ENCODE measurements at places on chromosomes 5 and 9.
A peak's percentile ranks its signal among the peaks of the same experiment; 100 is the strongest.

- DNase-seq = no peak
Observed at GRCh38 chr9:73611032-73611431, 459.4 kb downstream of the ANXA1 start.

GRCh38 chr5:138544181-138545134 is 1.4 kb upstream of the ETF1 start:
- DNase-seq = peak; percentile 5

DNA sequence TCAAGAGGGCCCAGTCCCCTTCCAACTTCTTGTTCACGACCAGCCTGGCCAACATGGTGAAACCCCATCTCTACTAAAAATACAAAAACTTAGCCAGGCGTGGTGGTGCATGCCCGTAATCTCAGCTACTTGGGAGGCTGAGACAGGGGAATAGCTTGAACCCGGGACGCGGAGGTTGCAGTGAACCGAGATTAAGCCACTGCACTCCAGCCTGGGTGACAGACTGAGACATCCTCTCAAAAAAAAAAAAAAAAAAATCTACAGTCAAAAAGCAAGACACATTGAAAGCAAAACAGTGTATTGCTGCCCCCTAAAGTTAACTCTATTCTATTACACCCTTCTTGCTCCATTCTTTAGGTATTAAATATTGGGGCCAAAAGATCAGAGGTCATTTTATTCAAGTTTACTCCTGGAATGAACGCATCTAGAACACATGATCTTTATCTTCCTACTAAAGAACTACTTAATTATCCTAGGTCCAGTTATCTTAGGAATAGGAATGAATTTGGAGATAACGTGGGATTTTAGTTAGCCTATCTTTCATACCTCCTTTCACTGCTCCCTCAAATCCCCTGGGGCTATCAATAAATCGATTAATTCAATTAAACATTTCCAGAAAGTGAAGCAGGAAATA is 2.4 kb downstream of the ATG12 start:
- DNase-seq = no peak

DNA sequence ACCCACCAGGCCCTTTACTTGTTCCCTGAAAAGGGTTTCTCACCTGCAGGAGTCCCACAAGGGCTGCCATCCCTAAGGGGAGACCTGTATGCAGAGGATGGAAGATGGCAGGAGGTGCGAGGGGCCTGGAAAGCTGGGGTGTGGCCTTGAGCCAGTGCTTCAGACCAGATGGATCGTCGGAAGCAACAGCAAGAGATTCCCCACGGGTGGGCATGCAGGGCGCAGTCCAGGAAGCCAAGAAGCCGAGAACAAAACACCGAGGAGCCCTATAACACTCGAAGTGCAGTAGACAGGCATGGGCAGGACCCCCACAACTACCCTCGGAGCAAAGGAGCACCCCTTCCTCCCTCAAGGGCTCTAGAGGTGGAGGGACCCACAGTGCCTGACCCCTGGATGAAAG is 24.7 kb upstream of the FRRS1L start:
- DNase-seq = no peak

GRCh38 chr9:112869041-112869529 is 21.6 kb downstream of the SLC46A2 start:
- DNase-seq = peak; percentile 37

- DNase-seq = no peak
Observed at GRCh38 chr5:147140558-147140957, 94.3 kb upstream of the STK32A start.

DNA sequence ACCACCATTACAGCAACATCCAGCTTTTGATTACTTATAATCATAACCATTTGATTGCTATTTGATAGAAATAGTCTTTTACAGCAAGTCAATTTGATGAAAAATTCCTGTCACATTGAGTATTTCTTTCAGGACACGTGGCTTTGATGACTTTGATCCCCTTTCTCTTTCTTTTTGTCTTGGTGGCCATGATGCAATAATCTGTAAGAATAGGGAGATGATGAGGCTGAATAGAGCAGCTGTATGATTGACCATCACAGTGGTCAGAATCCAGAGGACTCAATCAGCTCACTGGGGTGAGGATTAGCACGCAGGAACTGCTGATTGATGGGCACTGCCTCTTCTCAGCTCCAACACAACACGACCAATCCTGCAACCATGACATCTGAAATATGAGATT is 262.7 kb downstream of the PARP8 start:
- no peak for DNase-seq

GRCh38 chr9:7055171-7055903 is 297.6 kb downstream of the KDM4C start:
- no peak for DNase-seq
